GM23248 (cell line): ENCODE measurements at places on chromosomes 3 and 15. TPM values are rescaled to one million over a fixed set of nuclear protein-coding genes. Genes with fewer than 3 reads are reported as not detected.
A peak's percentile ranks its signal among the peaks of the same experiment; 100 is the strongest.

Gene SERPINI2
- total RNA-seq = not detected in 2 replicates

Gene UBAP1L
- 0.43 and 0.63 TPM in 2 replicates for total RNA-seq

Gene SLC15A2
- 0.25 TPM in 1 of 2 replicates, not detected in the other for total RNA-seq

DNA sequence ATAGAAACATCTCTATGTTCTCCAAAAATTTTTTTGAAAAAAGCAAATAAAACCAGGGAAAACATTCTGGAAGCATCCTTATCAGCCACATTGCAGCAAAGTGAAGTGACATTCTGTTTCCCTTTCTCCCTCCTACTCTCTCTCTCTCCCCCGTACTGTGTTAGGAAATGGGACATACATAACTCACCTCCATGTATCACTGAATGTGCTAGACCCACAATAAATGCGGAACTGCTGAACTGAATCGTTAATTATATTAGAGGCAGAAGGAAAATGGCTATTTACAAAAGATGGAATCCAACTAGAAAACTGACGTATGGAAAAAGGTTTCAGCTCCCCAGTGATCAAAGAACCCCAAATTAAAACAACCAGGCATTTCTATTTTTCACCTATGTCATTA lies 129.8 kb downstream of the MINAR1 start:
- H3K27ac ChIP-seq = no peak overlapping the region
- peaks cover 29% of the 10 kb centered on the region for H3K27me3 ChIP-seq
- no peaks in the 10 kb centered on the region for H3K4me1 ChIP-seq
- no peak for DNase-seq
- no peak overlapping the region for H3K4me3 ChIP-seq
- no peaks in the 10 kb centered on the region for H3K36me3 ChIP-seq

DNA sequence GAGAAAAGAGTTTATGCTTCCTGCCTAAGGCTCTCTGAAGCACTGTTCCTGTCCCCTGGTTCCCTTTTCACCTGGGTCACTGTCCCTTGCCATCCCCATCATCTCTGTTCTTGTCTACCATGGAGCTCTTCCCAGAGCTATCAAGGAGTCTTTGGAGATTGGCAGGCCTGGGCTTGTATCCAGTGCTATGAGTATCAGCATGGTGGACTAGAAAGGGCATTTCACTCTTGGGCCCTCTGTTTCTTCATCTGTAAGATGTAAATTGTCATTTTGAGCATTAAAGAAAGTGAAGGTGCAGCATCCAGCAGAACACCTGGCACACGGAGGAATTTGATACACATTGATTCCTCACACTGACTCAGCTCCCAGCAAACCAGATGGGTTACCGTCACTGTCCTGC lies 388.2 kb downstream of the CACNA2D3 start:
- DNase-seq = no peak
- H3K4me1 ChIP-seq = no peaks in the 10 kb centered on the region
- H3K36me3 ChIP-seq = no peaks in the 10 kb centered on the region
- H3K27me3 ChIP-seq = no peaks in the 10 kb centered on the region
- H3K4me3 ChIP-seq = no peak overlapping the region

DNA sequence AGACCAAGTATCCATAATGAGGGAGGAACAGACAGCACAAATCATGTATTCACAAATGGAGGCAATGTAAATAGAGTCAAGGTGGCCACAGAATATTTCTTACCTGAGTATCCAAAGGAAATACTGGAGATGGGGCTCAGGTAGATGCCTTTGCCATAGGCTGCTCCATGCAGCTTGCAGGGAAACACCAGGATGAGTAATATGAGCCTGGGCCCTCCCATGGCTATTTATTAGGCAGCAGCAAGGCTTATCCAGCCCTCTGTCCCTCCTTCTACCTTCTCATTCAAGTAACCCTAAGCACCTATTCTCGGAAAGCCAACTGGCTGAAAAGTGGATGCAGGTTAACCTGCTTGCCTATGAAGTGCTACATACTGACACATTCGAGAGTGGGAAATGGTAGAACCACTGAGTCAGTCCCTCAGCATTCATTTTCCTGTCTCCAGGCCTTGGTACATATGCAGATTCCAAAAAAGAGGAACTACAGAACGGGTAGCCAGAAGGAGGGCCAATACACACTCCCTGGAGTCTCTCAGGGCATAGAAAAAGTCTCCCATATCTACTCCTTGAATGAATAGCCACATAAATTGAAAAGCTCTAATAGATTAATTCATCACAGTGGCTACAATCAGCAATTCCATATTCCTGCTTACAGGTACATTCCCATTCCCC lies 18.3 kb upstream of the PKM start:
- DNase-seq = no peak
- no peak overlapping the region for H3K27ac ChIP-seq
- H3K4me3 ChIP-seq = no peak overlapping the region

DNA sequence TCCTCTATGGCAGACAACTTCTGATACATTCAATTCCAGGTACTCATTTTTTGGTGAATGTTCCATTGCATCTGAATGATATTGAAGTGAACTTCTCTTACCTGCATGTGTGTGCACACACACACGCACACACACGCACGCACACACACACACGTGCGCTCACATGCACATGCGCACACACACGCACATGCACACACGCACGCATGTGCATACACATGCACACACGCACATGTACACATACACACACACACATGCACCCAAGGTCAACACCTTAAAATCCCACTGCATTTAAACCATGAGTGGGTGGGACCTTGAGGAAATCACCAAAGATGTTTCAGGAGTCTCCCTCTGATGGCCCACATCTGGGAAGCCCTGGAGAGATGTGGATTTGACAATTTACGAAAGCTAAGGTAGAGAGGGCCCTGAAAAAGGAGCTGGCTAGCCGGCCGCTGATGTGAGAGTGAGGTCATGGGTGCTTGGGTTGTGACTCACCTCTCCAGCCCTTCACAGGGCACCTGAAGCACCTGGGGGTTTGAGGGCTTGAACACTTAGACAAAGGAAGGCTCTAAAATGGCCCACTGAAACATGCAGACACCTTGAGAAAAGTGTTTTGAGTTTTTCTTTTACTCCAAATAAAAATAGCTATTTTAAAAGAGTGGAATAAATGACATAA lies 269.1 kb upstream of the LRRFIP2 start:
- H3K27me3 ChIP-seq = peaks cover 27% of the 10 kb centered on the region
- no peaks in the 10 kb centered on the region for H3K36me3 ChIP-seq
- no peak for DNase-seq
- no peak overlapping the region for H3K4me3 ChIP-seq

- no peaks in the 10 kb centered on the region for H3K27me3 ChIP-seq
- H3K4me3 ChIP-seq = no peak overlapping the region
- peaks cover 42% of the 10 kb centered on the region for H3K36me3 ChIP-seq
- H3K4me1 ChIP-seq = peaks cover 10% of the 10 kb centered on the region
These were observed 5.5 kb downstream of the GFM1 start for GRCh38 chr3:158649791-158650190.

DNA sequence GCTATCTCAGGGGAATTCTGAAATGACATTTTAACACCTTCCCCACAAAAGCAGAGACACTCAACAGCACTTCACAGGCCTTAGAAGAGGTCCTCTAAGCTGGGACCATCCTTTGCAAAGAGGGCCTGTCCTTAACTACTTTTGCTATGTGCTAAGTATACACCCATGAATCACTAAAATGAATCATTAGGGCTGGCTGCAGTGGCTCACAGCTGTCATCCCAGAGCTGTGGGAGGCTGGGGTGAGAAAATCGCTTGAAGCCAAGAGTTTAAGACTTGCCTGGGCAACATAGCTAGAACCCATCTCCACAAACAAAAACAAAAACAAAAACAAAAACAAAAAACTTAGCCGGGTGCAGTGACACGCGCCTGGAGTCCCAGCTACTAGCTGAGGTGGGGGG lies 53.9 kb upstream of the MELTF start:
- no peaks in the 10 kb centered on the region for H3K27me3 ChIP-seq
- H3K36me3 ChIP-seq = 0 out of 2 replicates have a peak, but pooled peaks cover 3% of the 10 kb centered on the region
- peaks cover 23% of the 10 kb centered on the region for H3K4me1 ChIP-seq
- peak overlapping the region; percentile 42 for H3K4me3 ChIP-seq
- H3K27ac ChIP-seq = peak overlapping the region; percentile 90
- peak; percentile 92 for DNase-seq

GRCh38 chr3:138118612-138119422 lies 3.4 kb upstream of the DZIP1L start:
- H3K4me1 ChIP-seq = peaks cover 7% of the 10 kb centered on the region
- no peak overlapping the region for H3K4me3 ChIP-seq
- H3K27me3 ChIP-seq = no peaks in the 10 kb centered on the region
- no peak overlapping the region for H3K27ac ChIP-seq

DNA sequence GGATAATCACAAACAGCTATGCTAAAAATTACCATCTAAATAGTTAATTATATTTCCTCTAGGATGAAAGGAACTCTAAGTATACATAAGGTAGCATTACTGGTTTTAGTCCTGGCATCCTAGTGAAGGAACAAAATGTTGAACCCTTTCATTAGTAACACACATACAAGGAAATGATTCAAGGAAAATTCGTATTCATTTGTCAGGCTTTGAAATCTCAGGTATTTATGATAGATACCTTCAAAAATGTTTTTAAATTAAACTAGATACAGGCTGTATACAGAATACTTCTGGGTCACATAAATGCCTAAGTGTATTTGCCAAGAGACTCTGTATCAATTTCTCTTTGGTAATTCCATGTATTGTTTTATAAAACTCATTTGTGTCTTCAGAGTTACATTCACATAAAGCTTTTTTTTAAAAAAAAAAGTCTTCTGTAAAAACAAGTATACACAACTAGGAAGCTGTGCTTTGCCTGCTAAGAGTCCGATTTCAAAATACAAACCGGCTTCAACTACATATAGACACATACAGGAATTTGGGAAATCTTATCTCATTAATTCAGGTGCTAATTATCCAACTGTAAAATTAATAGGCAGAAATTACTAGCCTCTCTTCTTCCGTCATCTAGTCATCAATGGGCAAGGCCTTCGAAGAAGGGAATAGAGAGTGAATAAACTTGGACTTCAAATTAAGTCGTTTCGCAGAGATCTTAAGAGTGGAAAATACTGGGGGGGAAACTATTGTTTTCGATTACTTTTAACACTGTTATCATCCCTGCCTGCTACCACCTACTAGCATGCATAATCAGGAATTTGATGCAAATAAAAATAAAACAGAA lies 1.3 kb downstream of the SECISBP2L start:
- peak overlapping the region; percentile 100 for H3K4me3 ChIP-seq
- no peaks in the 10 kb centered on the region for H3K27me3 ChIP-seq
- peak overlapping the region; percentile 58 for H3K27ac ChIP-seq

- no peaks in the 10 kb centered on the region for H3K4me1 ChIP-seq
- no peak overlapping the region for H3K4me3 ChIP-seq
- no peak overlapping the region for H3K27ac ChIP-seq
- H3K27me3 ChIP-seq = peaks cover 27% of the 10 kb centered on the region
- no peaks in the 10 kb centered on the region for H3K36me3 ChIP-seq
These were observed 29.9 kb upstream of the GOLGA8B start for GRCh38 chr15:34613301-34613700.

GRCh38 chr3:45244356-45244755 lies 18.3 kb upstream of the TMEM158 start:
- 0 out of 2 replicates have a peak, but pooled peaks cover 4% of the 10 kb centered on the region for H3K27me3 ChIP-seq
- H3K4me1 ChIP-seq = no peaks in the 10 kb centered on the region
- no peak overlapping the region for H3K27ac ChIP-seq
- DNase-seq = peak; percentile 9

DNA sequence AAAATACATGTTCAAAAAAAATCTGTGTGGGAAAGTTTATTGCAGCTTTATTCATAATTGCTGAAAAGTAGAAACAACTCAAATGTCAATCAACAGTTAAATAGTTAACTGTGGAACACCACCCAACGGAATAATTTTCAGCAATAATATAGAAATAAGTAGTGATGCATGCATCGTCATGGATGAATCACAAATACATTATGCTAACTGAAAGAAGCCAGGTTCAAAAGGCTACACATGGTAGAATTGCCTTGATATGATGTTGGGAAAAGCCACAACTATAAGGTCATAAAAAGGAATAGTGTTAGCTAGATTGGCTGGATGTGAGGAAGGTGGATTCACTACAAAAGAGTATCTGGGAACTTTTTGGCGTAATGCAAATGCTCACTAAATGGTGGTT lies 82.0 kb downstream of the GMNC start:
- no peak overlapping the region for H3K4me3 ChIP-seq
- DNase-seq = peak; percentile 2
- no peaks in the 10 kb centered on the region for H3K4me1 ChIP-seq
- no peaks in the 10 kb centered on the region for H3K36me3 ChIP-seq
- H3K27ac ChIP-seq = no peak overlapping the region

DNA sequence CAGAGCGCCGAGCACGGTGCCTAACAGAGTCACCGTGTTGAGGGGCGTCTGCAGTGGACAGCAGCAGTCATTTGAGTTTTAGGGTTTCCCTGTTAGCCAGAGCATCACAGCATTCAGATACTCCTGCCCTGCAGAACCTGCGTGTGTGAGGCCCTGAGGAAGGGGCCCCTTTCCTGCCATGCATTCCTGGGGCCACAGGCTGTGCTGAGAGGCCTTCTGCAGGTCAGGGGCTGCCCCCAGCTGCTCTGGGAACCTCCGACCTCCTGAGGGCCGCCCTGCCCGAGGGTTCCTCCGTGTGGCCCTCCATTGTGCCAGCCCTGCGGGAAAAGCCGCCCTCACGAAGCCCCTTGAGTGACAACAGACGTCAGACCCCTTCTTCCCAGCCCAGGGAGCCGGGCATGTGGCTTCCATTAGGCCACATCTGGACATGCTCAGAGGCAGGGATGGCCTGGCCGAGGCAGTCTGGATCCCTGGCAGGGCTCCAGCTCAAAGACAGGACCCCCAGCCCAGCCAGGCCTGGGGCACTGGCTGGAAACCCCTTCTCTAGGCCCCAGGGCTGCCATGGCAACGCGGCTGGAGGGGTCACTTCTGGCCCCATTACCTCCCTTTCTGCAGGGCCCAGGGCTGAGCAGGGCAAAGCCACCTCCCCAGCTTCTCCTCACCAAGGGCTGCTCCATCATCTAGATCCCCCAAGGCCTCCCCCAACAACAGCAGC lies 25.3 kb downstream of the FBLN2 start:
- H3K27me3 ChIP-seq = no peaks in the 10 kb centered on the region
- no peaks in the 10 kb centered on the region for H3K36me3 ChIP-seq
- DNase-seq = no peak
- no peak overlapping the region for H3K4me3 ChIP-seq
- H3K4me1 ChIP-seq = peaks cover 29% of the 10 kb centered on the region

GRCh38 chr15:50100486-50100885 lies 18.5 kb downstream of the ATP8B4 start:
- H3K36me3 ChIP-seq = no peaks in the 10 kb centered on the region
- peaks cover 9% of the 10 kb centered on the region; the same call in 1 of the 2 replicates for H3K4me1 ChIP-seq
- peak; percentile 15 for DNase-seq
- H3K27ac ChIP-seq = no peak overlapping the region
- H3K4me3 ChIP-seq = no peak overlapping the region
- no peaks in the 10 kb centered on the region for H3K27me3 ChIP-seq

DNA sequence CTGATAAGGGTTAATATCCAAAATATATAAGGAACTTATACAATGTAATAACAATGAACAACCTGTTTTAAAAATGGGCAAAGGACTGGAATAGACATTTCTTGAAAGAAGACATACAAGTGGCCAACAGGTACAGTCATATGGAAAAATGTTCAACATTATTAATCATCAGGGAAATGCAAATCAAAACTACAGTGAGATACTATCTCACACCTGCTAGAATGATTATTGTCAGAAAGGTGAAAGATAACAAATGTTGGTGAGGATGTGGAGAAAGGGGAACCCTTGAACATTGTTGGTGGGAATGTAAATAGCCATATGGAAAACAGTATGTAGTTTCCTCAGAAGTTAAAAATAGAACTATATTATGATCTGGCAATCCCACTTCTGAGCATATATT lies 20.4 kb downstream of the GOLM2 start:
- no peaks in the 10 kb centered on the region for H3K27me3 ChIP-seq
- no peak for DNase-seq
- no peak overlapping the region for H3K27ac ChIP-seq
- H3K4me1 ChIP-seq = no peaks in the 10 kb centered on the region
- no peak overlapping the region for H3K4me3 ChIP-seq

GRCh38 chr15:80465626-80466005 lies 61.4 kb downstream of the ARNT2 start:
- no peaks in the 10 kb centered on the region for H3K4me1 ChIP-seq
- no peak overlapping the region for H3K4me3 ChIP-seq
- DNase-seq = no peak
- H3K27me3 ChIP-seq = no peaks in the 10 kb centered on the region
- H3K27ac ChIP-seq = no peak overlapping the region
- H3K36me3 ChIP-seq = no peaks in the 10 kb centered on the region
